Stimulated activated CD8-positive, alpha-beta memory T cell treated with anti-CD3 and anti-CD28 coated beads, Interleukin-4, amount 100 ng/mL, for 4 hours (primary cell): ENCODE measurements at places on chromosomes 16 and 17.

- peak; percentile 82 for DNase-seq
Observed at GRCh38 chr17:30477083-30477773, at the start of gene GOSR1. Gene GOSR1 (plus strand): TSS chr17:30477408. CDS start chr17:30477434, 26 bp downstream.

DNA sequence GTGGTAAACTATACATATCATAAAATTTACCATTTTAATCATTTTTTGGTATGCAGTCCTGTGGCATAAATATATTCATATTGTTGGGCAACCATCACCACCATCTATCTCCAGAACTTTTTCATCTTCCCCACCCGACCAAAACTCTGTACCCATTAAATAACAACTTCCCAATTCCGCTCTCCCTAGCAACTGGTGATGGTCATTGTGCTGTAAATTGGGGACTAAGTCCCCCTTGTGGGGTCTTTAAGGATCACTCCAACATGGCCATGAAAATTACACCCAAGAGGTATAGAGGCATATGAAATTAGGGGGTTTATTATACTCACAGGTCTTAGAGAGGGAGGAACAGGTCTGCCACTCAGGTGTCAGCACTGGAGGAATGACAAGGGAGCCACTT lies 57.4 kb upstream of the NKD1 start:
- DNase-seq: no peak

GRCh38 chr17:20116683-20117309 lies 107.6 kb downstream of the SPECC1 start:
- no peak for DNase-seq

- DNase-seq: no peak
Observed at GRCh38 chr16:14487579-14487978, 142.5 kb downstream of the PARN start.

GRCh38 chr16:72793017-72793416 lies 254.9 kb downstream of the ZFHX3 start:
- DNase-seq: no peak

- no peak for DNase-seq
Observed at GRCh38 chr17:45784293-45784740, at the start of gene CRHR1. Gene CRHR1 (plus strand): TSS chr17:45784320. CDS start chr17:45784545, 225 bp downstream.

- DNase-seq: peak; percentile 26
Observed at GRCh38 chr17:42266918-42267766, 9.0 kb downstream of the STAT5B start.

- no peak for DNase-seq
Observed at GRCh38 chr17:55601874-55602364, 90.7 kb upstream of the SMIM36 start.

DNA sequence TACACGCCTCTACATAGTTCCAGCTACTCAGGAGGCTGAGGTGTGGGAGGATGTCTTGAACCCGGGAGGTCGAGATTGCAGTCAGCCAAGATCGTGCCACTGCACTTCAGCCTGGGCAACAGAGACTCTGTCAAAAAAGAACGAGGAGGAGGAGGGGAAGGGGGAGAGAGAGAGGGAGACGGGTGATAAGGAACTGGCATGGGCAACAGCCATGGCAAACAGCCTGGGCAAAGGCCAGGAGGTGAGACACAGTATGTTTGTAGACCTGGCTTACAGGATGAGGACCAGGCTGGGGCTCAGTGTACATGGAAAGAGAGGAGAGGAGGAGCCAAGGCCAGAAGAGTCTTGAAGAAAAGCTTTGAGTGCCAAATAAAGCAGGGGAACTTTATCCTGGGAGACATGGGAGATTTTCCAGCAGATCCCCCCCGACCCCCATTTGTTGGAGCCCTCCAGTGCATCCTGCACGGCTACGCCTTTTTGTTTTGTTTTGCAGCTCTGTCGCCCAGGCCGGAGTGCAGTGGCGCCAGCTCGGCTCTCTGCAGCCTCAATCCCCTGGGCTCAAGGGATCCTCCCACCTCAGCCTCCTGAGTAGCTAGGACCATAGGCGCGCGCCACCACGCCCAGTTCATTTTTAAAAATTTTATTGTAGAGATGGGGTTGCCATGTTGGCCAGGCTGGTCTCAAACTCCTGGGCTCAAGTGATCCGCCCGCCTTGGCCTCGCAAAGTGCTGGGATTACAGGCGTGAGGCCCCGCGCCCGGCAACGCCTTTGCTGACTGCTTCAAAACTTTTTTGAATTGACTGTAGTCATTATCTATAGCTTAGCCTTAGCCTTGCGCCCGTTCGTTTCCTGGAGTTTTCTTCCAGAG lies 1.3 kb upstream of the ALKBH5 start:
- DNase-seq: no peak

- no peak for DNase-seq
Observed at GRCh38 chr17:16150251-16150856, 65.0 kb downstream of the NCOR1 start.

DNA sequence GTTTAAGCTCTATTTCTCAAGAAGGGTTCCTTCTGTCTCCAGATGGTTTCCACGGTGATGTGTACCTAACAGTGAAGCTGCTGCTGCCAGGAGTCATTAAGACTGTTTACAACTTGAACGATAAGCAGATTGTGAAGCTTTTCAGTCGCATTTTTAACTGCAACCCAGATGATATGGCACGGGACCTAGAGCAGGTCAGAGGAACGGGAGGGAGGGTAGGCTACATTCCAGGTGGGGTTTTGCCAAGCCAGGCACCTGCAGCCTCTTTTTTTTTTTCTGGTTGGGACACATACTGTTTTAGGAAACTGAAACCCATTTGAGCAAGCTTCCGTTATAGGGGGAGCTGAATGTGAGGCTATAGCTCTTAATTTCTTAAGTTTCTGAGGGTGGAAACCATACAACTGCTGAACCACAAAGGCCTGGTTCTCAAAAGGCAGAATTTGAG lies 10.6 kb downstream of the LIG3 start:
- DNase-seq: no peak

- DNase-seq: no peak
Observed at GRCh38 chr17:80036715-80037477, 454 bp downstream of the CCDC40 start.

GRCh38 chr17:21511363-21512195 lies 135.4 kb downstream of the KCNJ12 start:
- DNase-seq: peak; percentile 33

DNA sequence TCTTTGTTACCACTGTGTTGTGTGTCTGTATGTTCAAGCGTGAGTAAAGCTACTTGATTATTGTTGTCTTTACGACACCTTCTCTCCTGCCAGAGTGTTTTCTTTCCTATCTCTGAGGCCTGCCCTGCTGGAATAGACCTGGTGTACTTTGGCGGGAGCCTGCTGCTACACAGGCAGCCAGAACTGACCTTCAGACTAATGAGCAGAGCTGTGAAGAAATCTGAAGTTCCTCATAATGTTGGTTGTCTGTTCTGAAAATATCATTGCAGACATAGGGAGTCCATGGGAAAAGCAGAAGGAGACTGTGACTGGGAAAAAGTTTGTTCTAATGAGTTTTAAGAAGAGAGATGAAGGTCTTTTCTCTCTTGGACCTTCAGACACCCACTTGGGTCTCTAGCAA lies 9.8 kb downstream of the RHOT1 start:
- DNase-seq: no peak

DNA sequence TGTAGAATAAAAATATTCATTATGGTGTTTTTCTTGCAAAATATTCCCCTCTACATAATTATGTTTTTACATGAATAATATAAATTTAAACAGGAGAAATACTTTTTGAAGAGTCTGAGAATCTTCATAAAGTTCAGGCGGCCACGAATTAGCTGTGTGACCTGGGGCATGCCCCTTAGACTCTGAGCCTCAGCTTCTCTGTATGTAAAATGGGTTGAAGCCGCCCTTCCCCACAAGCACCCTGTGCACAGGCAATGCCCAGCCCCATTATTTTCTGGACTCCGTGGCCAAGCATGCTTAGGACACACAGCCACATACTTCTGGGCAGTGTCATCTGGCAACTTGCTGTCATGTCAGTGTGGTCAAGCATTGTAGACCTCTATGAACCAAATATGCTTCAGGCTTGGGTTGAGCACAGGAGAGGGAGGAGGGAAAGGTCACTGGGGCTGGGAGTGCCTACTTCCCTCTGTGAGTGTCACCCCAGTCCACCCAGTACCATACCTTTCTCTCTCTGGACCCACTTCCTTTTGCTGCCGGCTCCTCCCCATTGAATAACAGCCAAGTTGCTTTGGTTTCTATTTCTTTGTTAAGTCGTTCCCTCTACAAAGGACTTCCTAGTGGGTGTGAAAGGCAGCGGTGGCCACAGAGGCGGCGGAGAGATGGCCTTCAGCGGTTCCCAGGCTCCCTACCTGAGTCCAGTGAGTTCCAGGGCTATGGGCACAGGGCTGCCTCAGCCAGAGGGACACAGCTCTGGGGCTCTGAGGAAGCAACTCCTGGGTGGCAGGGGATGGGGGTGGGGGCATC lies at the start of gene LGALS9:
LGALS9 (plus strand) TSS at position 582 of the 804 bp plus-strand sequence; CDS start at position 660, 78 bp downstream.
- peak; percentile 4 for DNase-seq

DNA sequence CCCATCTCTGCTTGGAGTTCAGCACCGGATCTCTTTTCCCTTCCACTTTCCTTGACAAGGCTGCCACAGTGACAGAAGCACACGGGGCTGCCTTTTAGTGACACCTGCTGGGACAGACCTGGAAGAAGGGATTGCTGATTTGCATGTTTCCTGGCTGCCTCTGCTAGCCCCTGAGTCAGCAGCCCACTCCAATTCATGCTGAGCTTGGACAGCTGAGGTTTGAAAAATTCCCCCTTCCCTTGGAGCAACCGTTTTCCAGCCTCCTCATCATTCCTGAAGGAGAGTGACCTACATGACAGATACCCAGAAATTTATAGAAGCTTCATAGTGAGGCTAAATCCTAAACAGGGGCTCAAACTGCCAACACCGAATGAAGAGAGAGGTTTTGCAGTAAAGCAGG lies 18.8 kb upstream of the RBL2 start:
- no peak for DNase-seq

GRCh38 chr16:51880776-51881175 lies 666.2 kb downstream of the TOX3 start:
- DNase-seq: no peak

GRCh38 chr16:14559809-14560241 lies 70.2 kb downstream of the PARN start:
- DNase-seq: no peak

- no peak for DNase-seq
Observed at GRCh38 chr17:27456681-27457359, 572 bp downstream of the KSR1 start.

GRCh38 chr17:48529683-48530009 lies 1.2 kb downstream of the HOXB1 start:
- no peak for DNase-seq

DNA sequence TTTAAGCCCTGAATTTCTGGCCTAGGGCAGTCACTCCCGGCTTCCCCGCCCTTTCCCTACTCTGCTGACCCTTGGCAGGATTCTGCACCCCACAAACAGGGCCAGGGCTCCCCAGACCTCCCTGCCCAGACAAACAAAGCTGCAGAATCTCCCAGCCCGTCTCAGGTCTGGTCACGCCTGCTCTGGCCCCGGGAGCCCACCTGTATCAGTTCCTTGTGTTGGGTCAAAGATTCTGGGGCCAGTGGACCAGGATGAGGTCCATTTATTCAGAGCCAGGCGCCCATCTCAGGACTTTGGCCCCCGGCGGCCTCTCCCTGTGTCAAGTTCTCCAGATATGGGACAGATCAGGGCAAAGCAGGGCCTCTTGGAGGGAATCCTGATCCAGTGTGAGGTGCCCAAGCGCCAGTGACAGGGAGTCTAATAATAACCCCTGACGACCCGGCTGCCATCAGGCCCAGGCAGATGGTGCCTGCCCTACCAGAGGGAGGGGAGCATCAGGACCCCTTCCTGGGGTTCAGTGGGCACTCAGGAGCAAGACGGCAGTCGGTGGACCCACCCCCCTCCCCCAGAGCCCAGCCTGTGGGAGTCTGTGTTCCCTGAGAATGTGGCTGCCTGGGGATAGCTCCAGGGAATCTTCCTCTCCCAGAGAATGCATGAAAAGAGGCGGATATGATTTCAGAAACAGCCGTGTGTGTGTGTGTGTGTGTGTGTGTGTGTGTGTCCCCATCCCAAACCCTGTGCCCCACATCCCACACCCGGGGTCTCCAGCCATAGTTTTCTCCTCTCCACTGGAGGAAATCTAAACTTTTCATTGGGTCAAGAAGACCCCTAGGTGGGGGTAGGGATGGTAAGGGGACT lies 1.3 kb downstream of the TTYH2 start:
- no peak for DNase-seq

DNA sequence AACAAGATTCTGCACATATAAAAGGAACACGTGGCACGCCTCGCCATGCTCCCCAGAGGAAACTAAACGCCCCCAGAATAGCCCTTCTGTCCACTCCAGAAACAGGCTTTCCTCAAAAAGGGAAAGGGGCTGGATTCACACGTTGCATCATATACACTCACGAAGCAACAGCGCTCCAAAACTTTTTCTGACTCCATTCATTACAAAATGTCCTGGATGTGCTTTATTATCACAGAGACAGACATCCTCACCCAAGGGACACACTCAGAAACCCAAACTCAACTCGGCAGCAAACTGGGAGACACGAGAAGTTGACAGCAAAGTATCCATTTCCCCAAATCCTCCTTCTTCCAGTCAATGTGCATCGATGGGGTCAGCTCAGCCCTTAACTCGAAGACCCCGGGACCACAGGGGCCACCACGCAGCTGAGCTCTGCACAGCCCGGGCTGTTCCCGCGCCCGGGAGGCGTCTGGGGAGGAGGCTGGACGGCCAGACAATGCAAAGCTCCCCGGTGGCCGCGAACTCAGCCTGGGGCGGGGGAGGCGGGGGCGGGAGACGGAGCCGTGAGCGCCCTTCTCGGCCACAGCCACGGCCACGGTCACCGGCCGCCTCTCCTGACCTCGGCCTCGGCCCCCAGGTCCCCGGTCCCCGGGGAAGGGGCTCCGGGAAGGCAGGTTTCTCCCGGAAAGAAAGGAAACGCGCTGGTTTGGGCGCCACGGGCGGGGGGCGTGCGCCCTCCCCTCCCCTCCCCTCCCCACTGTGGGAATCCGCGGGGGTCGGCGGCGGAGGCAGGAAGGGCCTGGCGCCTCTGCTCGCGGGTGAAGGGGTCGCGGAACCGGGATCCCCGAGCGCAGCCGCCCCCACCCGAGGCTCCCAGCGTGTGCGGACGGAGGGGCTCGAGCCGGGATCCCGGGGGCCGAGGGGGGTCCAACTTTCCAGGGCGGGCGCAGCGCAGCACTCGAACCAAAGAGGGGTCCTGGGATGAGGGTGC lies 1.2 kb downstream of the NXN start:
- DNase-seq: no peak
